8988T (cell line): ENCODE measurements at places on chromosomes 3 and 15.

DNA sequence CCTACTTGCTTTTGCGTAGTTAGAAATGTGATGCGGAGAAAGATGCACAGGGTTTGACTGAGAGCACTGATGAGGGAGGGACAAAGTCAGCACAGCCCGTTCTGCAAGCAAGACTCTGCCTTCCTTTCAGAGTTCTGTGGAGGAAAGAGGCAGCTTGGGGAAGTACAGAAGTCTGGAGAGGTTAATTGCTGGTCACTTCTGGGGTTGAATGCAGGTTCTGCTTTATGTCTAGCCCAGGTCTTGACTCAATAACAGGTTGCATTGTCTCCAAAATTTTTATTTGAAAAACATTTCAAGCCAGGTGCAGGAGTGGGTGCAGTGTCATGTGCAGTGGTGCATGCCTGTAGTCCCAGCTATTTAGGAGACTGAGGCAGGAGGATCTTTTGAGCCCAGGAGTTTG lies 461.7 kb downstream of the NR2F2 start:
- DNase-seq: no peak

- no peak for DNase-seq
Observed at GRCh38 chr3:66401675-66402491, 98.9 kb downstream of the LRIG1 start.

- DNase-seq: no peak
Observed at GRCh38 chr3:8536096-8537056, 34.8 kb downstream of the LMCD1 start.

GRCh38 chr3:22795917-22796316 lies 407.2 kb upstream of the UBE2E2 start:
- DNase-seq: no peak

DNA sequence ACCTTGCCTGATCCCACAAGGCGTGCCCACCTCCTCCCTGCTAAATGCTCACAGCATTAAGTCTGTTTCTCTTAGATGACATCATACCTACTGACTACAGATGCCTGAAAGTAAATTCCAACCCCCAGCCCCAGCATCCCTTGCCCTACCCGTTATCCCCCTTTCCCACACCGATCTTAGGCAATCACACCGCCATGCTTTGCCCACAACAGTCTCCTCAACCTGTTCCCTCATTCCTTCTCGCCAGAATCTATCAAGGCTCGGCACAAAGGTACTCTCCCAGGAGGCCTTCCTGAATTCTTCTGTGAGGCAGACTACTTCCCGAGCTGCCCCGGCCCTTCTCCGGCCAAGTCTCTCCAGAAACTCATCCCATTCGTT lies 789 bp upstream of the SEC61A1 start:
- no peak for DNase-seq

- DNase-seq: no peak
Observed at GRCh38 chr15:51576911-51577500, 45.6 kb downstream of the DMXL2 start.

DNA sequence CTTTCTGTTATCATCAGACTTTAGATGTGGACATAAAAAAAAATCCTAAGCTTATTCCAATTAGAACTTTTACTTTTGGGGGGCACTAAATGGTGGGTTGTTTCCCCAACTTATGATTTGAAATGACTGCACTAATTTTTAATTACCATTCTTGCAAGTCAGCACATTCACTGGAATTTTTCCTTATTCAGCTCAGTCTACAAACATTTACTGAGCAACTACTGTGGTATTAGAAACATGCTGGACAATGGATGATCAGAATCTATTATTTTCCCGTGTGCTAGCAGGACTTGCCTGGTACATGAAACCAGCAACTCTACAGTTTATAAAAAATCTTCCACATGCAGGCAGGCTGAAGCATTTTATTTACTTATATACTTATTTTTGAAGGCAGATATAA lies 273.6 kb downstream of the FOXP1 start:
- DNase-seq: no peak

- DNase-seq: no peak
Observed at GRCh38 chr15:37105029-37105428, 4.7 kb upstream of the MEIS2 start.

GRCh38 chr15:76972389-76973361 lies 22.3 kb upstream of the PSTPIP1 start:
- no peak for DNase-seq

- DNase-seq: no peak
Observed at GRCh38 chr15:27414168-27414870, 443.3 kb downstream of the GABRG3 start.

DNA sequence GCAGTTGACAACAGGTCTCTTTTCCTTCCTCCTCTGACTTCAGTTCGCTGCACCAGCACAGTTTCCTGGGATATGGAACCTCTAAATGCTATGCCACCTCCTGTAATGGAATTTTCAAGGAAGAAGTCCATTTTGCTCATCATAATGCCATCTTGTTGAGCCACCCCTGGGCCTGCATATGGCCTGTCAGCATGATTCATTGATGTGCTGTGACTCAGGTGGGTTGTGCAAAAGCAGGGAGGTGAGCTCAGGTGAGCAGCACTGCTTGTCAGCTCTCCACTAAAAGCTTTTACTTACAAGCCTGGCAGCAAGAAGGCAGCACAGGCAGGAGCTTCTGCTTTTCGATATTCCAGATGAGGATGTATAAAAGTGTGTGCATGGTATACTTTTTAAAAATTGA lies 247.1 kb upstream of the LMCD1 start:
- DNase-seq: no peak
